BJ (cell line): ENCODE measurements at places on chromosomes 6 and 20.

DNA sequence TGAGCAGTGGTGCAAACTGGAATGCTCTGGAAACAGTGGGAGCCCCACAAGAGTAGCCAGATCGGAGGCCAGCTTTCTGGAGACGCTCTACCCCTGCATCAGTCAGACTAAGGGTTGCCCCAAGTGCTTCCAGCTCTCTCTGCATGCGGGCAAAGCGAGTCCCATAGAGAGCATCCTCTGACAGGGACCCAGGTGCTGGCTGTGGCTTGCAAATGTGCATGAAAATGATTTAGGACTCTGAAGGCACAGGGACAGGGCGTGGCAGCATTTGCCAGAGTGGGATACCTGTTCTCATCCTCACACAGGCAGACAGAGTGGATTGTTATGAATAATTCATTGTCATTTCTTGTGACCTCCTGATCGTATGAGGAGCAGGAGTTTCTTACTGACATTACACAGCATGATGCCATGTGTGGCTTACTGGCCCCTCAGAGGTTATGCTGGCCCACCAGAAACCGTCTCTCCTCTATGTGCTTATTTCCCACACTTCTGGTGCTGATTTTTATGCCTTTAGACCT lies 10.3 kb downstream of the RIN2 start:
- DNase-seq = no peak

DNA sequence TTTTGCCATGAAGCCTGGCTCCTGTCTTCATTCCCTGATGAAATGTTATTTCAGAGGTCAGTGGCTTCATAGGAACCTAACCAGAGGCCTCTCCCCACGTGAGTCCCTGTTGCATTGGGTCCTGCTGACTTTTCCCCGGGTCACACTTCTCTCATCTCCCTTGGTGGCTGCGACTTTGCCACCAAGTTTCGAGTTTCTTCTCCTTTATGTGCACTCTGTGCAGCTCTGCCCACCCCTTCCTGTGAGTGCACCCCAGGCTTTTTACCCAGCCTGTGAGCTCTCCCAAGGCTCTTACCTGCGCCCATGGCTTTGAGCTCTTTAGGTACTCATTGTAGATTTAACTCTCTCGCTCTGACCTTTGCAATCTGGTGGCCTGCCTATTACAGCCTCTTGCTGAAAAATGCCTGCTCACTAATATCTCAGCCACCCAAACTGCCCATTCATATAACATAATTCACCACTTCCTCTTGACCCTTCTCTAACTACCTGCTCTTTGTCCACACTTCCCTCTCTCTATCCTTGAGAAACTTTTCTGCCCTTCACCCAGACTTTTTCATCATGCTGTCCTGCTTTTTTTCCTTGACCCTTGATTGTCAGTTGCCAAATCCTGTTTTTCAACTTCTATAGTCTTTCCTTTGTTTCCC lies 105.9 kb downstream of the SASH1 start:
- DNase-seq = no peak

DNA sequence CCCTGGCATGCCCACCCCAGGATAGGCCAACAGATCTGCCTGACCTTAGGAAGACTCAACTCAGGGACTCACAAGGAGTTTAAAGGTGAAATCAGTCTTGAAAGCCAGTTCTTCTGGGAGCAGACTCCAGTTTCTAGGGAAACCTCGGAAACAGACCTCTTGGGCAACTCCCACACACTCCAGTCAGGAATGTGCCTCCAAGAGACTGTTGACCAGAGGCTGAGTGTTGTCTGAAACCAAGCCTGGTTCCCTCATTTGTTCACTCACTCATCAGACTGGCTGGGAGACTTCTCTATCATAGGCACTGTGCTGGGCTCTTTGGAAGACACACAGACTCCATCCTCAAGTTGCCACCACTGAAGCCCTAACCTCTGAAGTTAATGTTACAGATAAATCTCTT lies 1.8 kb downstream of the TREM1 start:
- no peak for DNase-seq

GRCh38 chr6:30490026-30490876 lies 942 bp downstream of the HLA-E start:
- no peak for DNase-seq

GRCh38 chr6:145244349-145245100 lies 490.8 kb downstream of the EPM2A start:
- no peak for DNase-seq

- DNase-seq = no peak
Measured at GRCh38 chr6:154614101-154614500, 103.6 kb upstream of the CNKSR3 start.

GRCh38 chr20:38133680-38134426 lies 31.2 kb downstream of the TGM2 start:
- no peak for DNase-seq

DNA sequence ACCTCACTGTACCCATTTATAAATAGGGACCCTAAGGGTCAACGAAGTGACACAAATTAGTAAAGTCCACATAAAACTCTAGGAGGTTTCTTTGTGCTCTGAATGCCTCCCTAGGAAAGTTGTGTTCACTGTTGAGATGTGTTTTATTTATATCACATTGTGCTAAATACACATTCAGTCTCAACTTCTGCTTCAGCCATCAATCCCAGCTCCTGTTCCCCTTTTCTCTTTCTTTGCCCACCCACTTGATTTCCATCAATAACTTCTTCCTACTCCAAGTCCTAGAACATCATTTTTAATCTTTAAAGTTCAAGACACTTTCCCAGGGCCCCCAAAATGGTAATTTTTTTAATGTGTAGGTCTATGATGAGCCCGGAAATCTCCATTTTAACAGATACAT lies 208.3 kb upstream of the RAB32 start:
- no peak for DNase-seq

- no peak for DNase-seq
Measured at GRCh38 chr6:5840734-5841390, 165.9 kb downstream of the NRN1 start.

DNA sequence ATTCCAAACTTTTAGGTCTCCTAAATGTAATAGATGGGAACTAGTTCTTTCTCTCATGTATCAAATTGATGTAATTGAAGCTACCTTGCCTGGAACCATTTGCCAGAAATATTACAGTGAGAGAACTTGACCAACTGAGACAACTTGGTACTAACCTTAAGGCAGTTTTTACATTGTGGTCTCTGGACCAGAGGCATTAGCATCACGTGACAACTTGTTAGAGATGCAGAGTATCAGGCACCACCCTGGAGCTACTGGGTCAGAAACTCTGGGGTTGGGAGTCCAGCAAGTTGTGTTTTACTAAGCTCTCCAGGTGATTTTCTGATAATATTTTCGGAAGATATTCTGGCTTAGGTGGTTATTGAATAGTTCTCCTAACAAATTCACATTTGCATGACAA lies 982.1 kb upstream of the SLC35B3 start:
- DNase-seq = no peak

GRCh38 chr20:3218307-3218988 lies 9.2 kb downstream of the ITPA start:
- DNase-seq = no peak

GRCh38 chr6:51753635-51754034 lies 333.8 kb downstream of the PKHD1 start:
- no peak for DNase-seq

GRCh38 chr20:46006022-46006705 lies 2.5 kb upstream of the MMP9 start:
- no peak for DNase-seq

DNA sequence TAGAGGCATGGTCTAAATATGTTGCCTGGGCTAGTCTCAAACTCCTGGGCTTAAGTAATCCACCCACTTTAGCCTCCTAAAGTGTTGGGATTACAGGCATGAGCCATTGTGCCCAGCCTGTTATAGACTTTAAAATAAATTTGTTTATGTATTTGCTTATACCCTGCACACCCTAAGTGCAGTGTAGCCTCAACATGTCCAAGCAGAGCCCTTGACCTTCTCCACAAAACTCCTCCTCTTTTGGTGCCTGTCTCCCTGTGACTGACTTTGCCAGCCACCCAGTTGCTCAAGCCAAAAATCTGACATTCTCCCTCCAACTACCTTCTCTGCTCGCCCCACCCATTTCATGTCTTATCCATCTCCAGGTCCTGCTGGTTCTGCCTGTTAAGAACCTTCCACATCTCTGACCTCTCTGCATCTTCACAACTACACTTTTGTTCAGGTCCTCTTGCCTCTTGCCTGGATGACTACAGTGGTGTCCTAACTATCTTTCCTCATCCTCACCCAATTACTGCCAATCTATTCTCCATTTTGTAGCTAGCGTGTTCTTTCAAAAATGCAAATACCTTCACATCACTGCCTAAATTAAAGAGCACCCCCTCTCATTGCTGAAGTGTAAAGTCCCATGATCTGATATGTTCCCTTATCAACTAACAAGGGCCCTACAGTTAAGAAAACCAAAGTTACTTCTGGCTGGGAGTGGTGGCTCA lies 11.2 kb upstream of the KIFC1 start:
- DNase-seq = no peak

DNA sequence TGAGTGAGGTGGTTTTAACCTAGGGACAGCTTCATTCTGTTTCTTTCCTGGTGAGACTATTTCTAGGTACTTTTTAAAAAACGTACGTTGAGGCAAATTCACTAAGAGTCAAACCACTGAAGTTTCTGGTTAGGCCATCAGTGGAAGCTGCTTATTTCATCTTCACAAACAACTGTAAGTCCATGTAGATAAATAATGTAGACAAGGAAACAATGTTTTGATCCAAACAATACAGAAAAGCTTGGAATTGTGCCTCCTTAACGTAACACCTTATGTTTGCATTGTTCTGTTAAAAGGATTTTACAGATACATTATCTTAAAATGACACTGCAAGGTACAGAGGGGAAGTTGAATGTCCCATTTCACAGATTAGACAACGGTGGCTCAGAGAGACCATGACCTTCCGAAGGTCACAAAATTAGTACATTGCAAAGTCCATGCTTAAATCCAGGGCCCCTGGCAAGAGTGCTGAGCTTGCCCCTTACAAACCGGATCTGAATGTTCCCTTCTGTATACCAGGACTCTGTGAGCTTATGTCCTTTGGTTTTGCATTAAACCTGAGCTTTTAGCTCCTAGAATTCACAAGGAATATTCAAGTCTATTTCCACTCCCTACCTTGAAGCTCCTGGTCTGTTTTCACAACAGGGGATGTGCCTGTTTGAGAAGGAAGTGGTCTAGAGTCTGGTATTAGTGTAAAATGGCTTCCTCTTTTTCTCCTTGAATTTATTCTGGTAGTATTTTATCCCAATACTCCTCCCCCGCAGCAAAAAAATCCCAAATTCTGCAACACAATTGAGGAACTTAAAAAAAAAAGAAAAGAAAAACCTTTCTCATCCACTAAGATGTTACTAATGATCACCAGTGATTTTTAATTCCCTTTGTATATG lies 28.9 kb upstream of the ZNF217 start:
- DNase-seq = no peak

GRCh38 chr20:38283236-38283635 lies 20.7 kb upstream of the BPI start:
- DNase-seq = no peak

DNA sequence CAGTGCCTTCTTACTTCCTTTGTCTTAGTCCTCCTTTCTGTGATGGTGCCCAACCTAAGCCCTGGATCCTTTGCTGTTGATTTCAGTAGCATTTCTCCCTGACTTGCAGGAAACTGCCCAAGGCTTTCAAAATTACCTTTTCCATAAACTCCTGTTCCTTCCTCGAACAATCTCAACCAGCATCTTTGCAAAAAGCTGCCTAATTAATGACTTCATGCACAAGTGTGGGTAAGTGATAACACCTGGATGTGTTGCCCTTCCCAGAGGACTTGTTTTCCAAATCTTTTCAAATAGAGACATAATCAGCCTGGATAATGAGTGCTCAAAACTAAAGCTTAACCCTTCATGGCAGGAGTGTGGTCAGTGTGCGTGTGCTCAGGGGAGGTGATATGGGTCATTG lies 118.0 kb downstream of the PCSK2 start:
- no peak for DNase-seq

DNA sequence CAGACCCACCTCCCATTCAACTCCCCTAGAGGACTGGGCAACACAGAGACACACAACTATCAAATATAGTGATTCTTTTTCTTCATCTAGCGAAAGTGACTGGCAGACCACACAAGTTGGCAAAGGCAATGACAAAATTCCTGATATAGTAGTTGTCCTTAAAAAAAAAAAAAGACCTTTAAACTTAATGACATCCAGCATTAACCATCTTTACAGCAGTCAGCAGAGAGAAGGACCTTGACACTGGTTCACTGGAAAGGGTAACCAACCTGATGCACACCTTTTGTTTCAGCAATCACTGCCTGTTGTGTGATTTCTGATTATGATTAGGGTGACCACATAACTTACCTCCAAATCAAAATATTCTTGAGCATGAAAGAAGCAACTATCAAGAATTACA lies 1.7 kb upstream of the CNKSR3 start:
- DNase-seq = no peak

DNA sequence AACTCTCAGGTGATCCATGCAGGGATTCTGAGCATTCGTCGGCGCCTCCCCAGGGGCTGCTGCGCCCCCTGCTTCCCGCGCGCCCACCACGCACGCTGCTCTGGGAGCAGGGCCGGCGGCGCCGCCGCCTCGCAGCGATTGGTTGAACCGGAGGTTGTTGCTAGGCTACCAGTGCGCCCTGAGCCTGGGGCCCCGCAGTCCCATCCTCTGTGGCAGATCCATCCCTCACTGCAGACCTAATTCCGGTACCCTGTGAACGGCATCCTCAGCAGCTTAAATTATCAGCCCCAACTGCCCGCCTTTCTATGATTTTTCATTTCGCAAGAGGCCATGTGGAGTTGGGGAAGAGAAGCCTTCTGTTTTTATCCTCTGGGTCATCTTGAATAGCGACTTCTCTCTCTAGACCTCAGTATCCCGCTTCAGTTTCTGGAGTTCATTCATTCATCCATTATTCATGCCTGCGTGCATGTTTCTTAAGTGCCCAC lies 15.4 kb downstream of the PNPLA1 start:
- DNase-seq = no peak

DNA sequence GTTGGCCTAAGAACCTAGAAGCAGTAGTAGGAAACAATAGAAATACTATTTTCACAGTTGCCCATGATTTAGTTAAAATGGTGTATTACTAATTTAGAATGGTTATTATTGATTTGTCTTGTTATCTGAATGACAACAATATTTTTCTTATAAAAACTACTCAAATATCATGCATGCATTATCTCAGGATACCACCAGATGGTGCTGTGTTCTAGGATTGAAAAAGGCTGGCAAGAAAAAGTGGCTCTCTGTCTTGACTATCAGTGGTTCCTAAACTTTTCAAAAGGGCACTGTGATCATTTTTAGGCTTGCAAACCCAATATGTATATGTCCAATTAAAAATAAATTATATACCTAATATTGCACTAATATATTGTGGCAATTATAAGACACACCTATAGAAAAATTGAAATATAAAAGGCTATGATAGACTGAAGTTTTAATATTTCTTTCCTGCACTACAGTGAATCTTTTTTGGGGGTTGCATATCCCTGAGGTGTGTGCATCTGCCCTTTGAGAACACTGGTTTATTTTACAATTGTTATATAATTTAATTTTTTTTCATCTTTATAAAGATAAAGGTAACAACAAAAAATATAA lies 131.7 kb upstream of the MLIP start:
- DNase-seq = no peak

- DNase-seq = no peak
Measured at GRCh38 chr20:32485770-32486478, 99.2 kb downstream of the NOL4L start.
